ENCODE measurements at places on chromosomes 3 and 15.
A peak's percentile ranks its signal among the peaks of the same experiment; 100 is the strongest.

DNA sequence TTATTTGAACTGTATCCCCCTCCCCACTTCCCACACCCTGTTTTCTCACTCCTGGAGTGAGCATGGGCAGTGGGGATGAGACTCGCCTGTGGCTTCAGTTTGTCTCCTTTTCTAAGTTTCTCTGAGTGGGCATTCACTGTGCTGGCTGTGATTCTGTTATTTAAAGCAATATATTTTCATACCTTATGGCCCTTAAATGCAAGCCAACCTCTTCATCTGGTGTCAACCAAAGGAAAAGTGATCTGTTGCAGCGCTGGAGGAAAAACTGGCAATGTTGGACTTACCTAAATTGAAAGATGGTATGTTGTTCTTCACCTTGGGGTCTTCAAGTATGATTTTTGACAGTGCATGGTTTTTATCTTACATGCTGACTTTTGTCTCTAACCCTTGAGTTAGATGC lies 56.1 kb downstream of the RBM6 start:
- no peak for DNase-seq

GRCh38 chr3:33722191-33722590 lies 4.1 kb upstream of the CLASP2 start:
- DNase-seq: no peak

- no peak for DNase-seq
Observed at GRCh38 chr3:88222343-88222742, 72.6 kb downstream of the C3orf38 start.

DNA sequence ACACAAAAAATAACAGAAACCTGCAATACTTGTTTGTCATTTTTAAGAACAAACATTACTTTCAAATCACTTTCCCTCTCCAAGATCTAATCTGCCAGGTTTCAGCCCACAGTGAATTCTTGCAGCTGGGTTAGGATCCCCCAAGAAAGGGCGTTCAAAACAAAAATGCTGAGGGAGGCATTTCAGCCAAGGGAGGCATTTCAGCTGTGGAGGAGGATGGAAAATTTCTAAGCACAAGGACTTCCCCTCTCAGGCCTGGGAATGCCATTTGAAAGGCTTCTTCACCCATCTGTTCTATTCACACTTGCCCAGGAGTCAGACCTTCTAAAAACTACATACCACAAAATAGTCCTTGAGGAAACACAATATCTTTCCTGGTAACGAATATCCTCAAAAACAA lies 69.1 kb downstream of the P3H2 start:
- no peak for DNase-seq

DNA sequence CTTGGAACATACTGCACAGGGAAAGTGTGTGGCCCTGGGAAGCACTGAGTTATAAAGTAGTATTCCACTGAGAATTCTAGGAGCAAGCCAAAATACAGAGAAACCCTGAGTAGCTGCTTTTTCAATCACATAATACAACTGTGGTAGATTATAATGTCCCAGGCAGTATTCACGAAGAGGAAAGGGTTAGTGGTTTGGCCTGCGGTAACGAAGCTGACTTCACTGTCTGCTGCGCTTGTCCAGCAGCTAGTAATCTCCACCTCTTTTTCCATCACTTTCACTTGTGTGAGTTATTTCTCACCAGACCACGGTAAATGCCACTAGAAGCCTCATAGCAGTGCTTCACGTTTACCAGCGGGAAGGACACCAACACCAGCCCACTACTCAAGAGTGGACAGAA lies 34.4 kb downstream of the RPL39L start:
- DNase-seq: no peak

DNA sequence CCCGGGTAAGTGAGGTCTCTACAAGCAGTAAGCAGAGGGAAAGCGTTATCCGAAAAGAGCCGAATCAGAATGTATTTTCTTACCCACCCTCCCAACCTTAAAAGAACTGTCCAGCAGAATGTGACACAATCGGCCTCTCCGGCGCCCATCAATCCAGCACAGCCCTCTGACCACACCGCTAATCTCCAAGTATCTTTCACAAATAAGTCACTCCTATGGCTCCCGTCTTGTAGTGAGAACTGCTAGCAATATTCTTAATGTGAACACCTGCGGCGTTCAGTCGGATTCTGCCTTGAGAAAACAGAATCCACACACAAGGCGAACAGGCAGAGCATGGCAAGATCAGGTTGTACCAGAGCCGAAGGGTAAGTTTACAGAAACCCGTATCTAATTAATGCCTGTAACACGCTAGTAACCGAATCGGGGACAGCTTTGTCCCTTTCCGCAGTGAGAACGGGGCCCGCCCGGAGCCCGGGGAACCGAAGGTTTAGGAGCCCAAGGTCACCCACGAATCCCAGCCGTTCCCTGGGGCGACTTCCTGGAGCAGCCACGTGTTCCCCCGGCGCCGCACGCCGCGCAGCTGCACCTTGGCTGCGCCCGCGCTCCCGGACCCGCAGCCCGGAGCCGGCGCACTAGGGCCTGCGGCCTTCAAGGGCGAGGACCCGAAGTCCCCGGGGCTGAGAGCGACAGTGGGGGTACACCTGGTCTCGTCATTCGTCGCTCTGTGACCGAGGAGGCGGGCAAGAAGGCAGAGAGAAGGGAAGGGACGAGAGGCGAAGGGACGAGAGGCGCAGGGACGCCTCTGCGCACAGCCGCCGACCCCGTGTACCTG lies 672 bp downstream of the TFRC start:
- peak; percentile 3 for DNase-seq

DNA sequence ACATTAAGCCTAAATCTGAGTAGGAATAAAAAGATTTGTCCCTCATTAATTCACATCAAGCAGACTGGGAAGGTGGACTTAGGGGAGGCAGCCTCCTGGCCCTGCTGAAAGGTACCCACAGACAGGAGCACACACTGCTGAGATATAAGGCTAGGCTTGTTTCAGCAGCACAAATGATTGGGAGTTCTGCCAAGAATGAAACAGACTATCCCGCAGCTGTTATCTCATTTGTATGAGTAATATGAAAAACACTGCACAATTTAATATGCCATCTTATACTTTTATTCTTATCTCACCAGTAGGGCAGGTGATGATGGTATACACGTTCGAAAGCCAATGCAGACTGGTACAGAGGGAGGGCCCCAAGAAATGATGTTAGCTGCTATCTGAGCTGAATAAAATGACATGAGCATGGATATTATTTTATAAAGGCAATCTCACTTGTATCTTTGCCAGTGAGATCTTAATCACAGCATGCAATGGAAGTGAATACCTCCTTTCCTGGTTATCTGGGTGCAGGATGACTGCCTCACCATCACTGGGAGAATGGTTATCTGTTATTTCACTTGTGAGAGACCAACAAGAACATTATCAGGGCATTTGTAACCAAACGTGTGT lies 258.7 kb upstream of the PPP2R3A start:
- no peak for DNase-seq

DNA sequence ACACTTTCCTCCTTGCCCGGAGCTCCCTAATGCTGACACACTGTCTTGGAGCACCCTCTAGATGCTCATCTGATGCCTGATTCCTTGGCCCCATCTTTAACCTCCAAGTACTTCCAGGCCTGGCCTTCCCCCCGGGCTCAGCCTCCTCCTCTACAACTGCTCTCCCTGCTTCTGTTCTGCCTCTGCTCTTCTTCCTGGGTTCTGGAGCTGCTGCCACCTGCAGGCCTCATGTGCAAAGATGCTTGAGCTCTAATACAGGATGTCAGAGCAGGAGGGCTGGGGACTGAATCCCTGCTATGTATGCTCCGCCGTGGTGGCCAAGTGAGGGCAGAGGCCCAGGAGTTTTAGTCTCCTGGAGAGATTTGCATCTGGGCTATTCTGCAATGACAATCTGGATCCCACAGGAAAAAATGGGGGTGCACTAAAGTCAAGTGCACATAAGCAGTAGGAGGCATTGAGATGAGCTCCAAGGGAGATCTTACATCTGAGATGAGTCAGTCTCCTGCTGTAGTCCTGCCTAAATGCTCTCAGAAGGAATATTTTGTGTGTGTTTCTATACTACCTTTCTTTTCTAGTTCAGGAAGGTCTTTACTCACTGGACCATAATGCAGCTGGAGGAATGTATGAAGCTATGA lies 296.3 kb downstream of the UACA start:
- peak; percentile 55 for DNase-seq

DNA sequence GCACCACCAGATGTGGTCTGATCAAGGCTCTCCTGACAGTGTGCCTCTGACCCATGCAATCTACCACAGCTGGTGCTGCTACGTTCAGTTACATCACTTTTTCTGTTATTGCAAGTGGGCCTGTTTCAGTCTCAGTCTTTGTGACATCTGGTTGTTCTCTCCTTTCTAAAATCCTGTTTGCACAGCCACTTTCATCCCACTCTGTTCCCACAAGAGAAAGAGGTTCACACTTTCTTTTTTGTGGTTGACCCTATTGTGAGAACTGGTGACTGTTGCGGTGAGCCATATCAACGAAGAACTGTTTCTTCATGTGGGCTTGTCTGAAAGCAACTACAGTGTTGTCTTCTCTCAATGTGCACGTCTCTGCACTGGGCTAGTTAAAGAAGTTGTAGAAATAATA lies 342.8 kb upstream of the ARPP21 start:
- DNase-seq: no peak

GRCh38 chr3:67278015-67278618 lies 280.0 kb downstream of the KBTBD8 start:
- DNase-seq: no peak

Measured in SHP77 (cell line).